ENCODE measurements at places on chromosomes 11 and 22. TPM values are rescaled to one million over a fixed set of nuclear protein-coding genes. Genes with fewer than 3 reads are reported as not detected.

GRCh38 chr22:33014621-33015020 is 43.6 kb downstream of the SYN3 start:
- DNase-seq, result no peak

GRCh38 chr22:49082451-49082850 is 745.2 kb downstream of the BRD1 start:
- DNase-seq, result no peak

GRCh38 chr11:26696330-26696729 is 25.5 kb downstream of the SLC5A12 start:
- no peak for DNase-seq

DNA sequence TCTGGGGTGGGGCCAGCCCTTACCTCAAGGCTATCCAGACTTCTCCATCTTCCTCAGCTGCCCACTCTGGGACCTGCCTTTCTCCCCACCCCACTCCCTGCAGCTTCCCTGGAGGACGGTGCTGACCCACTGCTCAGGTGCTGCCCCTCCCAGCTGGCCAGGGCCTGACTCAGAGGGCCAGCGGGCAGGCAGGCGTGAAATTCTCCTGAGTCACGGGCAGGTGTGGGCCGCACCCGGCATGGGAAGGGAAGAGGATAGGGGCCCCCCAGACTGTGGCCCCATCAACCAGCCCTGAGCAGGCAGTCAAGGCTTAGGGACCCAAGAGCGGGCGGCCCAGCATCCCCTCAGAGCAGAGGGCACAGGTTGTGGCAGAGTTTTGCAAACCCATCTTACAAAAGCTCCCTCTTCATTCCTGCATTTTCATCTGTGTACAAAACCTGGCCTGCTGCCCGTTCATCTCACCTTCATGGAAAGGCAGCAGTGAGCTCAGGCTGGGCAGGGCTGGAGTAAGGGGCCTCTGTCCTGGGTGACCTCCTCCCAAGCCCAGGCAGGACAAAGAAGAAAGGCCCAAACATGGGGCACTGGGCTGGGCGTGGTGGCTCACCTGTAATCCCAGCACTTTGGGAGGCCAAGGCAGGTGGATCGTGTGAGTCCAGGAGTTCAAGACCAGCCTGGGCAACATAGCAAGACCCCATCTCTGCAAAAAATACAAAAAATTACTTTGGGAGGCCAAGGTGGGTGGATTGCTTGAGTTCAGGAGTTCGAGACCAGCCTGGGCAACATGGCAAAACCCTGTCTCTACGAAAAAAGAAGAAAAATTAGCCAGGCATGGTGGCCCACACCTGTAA is 6.1 kb downstream of the RHOD start:
- no peak for DNase-seq

DNA sequence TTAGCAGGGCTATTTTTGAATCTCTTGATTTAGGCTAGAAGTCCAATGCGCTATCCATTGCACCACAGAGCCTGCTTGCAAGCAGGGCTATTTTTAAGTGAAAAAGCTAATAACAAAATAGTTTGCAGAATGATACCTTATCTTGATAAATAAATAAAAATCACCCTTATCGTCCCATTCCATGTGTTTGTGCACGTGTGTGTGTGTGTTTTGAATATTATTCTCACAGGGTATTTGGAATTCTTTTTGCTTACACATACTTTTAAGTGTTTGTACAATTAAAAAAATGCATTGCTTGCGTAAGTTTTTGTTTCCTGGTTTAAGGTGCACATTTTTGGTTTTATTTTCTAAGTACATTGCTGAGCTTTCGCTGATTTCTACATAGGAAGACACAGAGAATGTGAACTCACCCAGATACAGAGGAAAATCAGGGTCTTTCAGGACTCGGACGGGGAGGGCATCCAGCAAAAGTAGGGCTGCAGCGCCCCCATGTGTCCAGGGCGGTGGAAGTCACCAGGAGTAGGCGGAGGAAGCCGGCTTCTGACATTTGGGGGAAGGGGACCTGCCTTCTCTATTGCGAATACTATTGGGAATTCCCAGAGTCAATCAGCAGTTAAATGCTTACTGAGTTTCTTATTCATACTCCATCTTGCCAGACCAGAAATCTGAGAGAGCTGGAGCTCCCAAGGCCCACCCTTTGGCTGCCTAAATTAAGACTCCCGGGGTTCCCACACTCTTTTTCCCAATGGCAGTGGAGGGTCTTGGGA is 27.3 kb downstream of the SLC1A2 start:
- DNase-seq, result peak; percentile 87

- DNase-seq, result no peak
Measured at GRCh38 chr22:25582946-25583345, 18.5 kb downstream of the GRK3 start.

- DNase-seq, result no peak
Measured at GRCh38 chr11:111077530-111078322, 167.8 kb upstream of the POU2AF2 start.

GRCh38 chr11:36376888-36377758 is 81.0 kb downstream of the PRR5L start:
- DNase-seq, result peak; percentile 71

DNA sequence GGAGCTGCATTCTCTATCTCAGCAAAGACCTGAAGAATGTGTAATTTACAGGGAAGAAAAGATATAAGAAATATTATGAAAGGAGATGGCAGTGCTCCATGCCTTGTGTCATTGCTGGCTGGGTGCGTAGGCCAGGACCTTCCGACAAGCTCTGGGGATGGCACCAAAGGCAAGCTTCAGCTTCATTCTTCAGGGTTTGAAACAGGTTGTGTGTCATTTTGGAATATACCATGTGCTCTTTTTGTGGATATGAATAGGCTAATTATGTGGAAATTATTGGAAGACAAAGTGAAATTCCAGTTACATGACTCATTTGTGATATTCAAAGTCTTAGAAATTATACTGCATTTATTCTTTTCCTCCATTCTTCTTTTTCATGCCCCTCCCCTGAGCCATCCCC is 5.7 kb upstream of the KIRREL3 start:
- DNase-seq, result no peak

GRCh38 chr11:84471501-84471900 is 1155.6 kb downstream of the DLG2 start:
- DNase-seq, result no peak

DNA sequence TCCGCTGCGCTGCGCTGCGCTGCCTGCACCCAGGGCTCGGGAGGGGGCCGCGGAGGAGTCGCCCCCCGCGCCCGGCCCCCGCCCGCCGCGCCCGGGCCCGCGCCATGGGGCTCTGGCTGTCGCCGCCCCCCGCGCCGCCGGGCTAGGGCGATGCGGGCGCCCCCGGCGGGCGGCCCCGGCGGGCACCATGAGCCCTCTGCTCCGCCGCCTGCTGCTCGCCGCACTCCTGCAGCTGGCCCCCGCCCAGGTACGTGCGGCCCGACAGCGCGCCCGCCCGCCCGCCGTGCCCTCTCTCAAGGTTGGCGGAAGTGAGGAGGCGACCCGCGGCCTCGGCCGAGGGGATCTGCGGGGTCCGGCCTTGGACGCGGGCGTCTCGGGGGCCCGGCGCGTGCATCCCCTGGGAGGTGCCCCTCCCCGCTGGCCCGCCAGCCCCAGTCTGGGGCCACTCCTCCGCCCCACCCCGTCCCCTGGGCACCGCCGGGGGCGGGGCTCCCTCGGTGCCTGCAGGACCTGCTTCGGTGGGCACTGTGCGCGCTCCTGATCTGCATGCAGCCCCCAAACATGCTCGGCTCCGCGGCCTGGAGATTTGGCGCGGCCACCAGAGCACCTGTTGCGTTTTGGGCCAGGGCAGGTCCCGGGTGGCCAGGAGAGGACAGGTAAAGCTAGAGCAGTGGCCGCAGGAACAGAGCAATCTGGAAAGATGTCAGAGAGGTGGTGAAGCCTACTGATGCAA is 429 bp downstream of the VEGFB start:
- no peak for DNase-seq

DNA sequence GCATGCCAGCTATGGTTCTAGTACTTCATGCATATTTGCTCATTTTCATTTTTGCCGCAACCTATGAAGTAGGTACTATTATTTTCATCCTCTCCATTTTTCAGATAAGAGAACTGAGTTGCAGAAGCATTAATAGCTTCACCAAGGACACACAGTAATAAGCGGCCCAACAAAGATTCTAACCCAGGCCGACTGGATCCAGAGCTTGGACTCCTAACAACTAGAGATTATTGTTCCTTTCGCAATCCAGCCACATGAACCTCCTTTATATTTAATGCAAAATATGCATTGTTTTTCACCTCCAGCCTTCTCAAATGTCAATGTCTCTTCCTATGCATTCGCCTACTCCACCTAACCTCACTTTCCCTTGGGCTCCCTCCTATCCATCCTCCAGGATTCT is 148.3 kb downstream of the CCDC34 start:
- DNase-seq, result no peak

GRCh38 chr22:22076361-22076760 is 93.8 kb upstream of the TOP3B start:
- no peak for DNase-seq

DNA sequence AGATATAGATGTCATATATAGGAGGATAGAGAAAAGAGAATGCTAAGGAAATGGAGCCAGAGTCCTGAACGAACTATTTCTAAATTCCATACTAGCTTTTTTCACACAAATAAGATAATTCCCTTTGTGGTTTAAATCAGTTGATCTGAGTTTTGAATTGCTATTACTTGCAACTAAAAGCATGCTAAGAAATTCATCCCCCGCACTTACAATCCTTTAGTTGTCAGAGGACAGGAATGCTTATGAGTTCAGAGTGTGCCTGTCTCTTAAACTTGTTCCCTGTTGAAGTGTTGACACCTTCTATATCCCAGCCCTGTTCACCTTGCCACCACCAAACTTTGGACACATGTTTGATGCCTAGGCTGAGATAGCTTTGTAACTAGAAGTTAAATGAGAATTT is 406.2 kb downstream of the METTL15 start:
- DNase-seq, result peak; percentile 19

DNA sequence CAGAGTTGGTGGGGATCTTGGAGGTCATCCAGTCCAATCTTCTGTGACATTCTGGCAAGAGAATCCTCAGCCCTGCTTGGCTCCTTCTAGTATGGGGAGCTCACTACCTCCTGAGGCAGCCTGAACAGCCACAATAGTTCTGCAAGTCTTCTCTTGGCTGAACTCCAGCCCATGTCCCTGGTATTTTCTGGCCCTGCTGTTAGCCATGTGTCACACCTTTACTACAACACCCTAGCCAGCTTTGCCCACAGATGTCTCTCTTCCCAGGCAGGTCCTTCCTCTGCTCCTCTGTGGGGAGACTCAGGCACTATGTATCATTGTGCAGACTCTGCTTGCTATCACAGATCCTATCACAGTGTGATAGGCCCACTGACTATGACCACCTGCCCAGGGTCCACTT is 297.7 kb downstream of the CTTN start:
- DNase-seq, result no peak

DNA sequence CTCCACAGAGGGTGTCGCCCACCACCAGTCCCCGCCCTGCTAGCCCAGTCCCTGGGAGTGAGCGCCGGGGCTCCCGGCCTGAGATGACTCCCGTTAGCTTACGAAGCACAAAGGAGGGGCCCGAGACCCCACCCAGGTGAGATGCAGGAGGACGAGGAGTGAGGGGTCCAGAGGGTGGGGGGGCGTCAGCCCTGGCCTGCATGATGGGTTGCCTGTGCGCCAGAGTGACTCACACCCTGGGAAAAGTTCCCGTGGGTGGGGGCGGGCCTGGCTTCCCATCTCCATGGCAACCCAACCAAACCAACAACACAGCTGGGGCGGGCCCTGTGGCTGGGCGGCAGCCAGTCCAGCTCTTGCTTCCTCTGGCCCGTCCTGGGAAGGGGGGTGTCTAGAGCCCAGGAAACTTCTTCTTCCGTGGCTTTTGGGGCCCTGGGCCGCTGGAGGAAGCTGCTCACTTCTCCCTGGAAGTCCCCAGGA is 4.5 kb downstream of the GAS2L1 start:
- DNase-seq, result peak; percentile 98

GRCh38 chr11:69559181-69559580 is 77.7 kb downstream of the LINC01488 start:
- DNase-seq, result no peak

Gene SPI1
- not detected for total RNA-seq

Gene CRYBB3
- not detected for total RNA-seq

Gene MGAT3
- total RNA-seq, result 0.64 TPM

Gene LRP5
- total RNA-seq, result 28.3 TPM

Gene RAG1
- 0.32 TPM for total RNA-seq

Gene ZNF214
- total RNA-seq, result 3.2 TPM

Gene PGA5
- not detected for total RNA-seq

Gene SCN3B
- under 0.01 TPM for total RNA-seq

Gene GVQW3
- 4.2 TPM for total RNA-seq

Data from fibroblast of villous mesenchyme (primary cell).